ENCODE measurements at places on chromosomes 1 and 21.

- DNase-seq: no peak
Measured at GRCh38 chr1:3215198-3216014, 146.4 kb downstream of the PRDM16 start.

DNA sequence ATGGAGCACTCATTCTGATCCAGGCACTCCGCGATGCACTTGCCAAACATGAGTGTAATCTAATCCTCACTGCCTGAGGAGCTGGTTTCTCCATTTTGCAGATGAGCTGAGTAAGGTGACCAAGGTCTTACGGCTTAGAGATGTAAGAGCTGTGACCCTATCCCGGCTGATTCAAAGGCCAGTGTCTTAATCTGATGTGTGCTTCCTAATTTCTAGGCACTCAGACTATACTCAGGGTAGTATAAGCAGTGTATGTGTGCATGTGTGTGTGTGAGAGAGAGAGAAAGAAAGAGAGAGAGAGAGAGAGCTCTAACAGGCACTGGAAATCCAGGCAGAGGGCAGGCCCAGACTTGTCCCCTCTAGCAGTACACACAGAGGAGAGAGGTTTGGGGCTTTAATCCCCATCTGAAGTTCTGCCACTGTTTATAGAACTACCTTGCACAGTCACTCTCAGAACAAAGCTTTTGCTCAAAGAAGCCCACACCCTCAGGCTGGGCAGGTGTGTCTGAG, 188.2 kb downstream of the ZBTB18 start:
- no peak for DNase-seq

DNA sequence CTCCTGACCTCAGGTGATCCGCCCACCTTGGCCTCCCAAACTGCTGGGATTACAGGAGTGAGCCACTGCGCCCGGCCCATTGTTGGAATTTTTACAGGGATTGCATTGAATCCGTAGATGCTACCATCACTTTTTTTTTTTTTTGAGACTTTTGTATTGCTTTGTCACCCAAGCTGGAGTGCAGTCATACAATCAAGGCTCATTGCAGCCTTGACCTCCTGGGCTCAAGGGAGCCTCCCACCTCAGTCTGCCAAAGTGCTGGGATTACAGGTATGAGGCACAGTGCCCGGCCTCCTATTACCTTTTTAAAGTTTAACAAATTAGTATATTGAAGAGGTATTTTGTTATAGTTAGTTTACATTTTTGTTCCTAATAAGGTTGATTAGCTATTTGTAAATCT, 62.2 kb upstream of the SLC45A1 start:
- DNase-seq: no peak

DNA sequence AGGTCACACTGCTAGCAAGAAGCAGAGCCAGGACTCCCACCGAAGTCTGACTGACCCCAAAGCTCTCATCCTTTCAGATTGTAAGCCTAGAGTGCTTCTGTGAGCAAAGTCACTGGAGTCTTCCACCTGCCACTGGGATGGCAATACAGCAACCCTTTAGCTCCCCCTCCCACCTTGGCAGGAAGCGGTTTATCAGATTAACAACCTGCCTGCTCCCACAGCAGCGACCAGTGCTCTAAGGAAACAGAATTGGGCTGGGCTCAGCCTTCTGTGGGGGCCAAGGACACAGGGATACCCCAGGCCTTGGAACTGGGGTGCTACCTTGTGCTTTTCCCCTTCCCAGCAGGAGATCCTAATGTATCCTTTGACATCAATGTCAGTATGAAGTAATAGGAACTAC, 76.0 kb downstream of the GFI1 start:
- no peak for DNase-seq

GRCh38 chr1:29474274-29475244, 238.2 kb downstream of the PTPRU start:
- no peak for DNase-seq

DNA sequence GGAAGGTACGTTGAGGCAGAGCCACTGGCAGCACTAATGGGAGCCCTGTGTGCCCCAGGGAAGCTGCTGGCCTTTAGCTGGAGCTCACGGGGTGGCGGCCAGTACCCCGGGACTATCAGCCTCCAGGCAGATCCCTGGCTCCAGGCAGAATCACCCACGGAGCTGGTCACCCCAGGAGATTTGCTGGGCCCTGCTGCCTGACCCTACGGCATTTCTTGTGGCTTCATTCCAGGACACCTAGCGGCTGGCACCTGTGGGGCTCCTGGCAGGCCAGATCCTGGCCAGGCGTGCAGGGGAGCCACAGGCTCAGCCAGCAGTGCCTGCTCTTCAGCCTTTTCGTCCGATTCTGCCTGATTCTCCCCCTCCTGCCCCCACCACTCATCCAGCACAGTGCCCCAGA, 7.1 kb downstream of the PADI1 start:
- DNase-seq: no peak

DNA sequence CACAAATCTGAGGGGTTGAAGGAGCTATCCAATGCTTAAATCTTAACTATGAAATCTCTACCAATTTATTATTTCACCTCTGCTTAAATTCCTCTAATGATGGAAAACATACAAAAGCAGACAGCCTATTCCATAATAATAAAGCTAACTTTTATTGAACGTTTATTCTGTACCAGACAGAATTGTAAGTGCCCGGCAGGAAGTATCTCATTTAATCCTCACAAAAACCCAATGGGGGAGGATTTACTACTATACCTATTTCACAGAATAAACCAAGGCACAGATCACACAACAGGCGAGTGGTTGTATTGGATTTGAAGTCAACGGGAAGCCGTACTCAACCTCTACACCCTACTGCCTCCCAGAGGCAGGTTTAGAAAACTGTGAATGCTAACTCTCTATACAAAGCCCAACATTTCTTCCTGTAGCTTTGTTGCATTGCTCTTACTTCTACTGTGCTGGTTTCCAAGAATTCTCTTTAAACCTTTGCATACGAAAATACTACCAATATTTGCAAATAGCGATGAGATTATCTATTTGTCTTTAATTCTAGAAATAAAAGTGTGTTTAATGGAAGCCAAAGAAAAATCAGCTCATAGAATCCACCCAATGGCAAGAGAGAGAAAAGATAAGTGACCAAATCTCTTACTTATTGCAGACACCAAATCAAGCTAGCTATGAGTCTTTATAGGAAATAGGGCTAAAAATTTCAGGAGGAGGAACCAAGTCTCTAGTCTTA, 33.5 kb upstream of the C1orf53 start:
- no peak for DNase-seq

GRCh38 chr1:105793536-105794146, 1262.8 kb upstream of the PRMT6 start:
- DNase-seq: no peak

- no peak for DNase-seq
Measured at GRCh38 chr21:25735646-25736597, 1.1 kb downstream of the GABPA start.

Data from stimulated activated CD8-positive, alpha-beta memory T cell treated with anti-CD3 and anti-CD28 coated beads, Interleukin-4, amount 100 ng/mL, for 1 hour (primary cell).